ENCODE measurements at places on chromosomes 16 and 17.

GRCh38 chr17:55762086-55762858 lies 11.4 kb downstream of the PCTP start:
- DNase-seq, result no peak

GRCh38 chr17:17561408-17562145 lies 29.9 kb downstream of the PEMT start:
- DNase-seq, result no peak

GRCh38 chr17:46020998-46021397 lies 21.9 kb downstream of the STH start:
- no peak for DNase-seq

- DNase-seq, result no peak
These were observed 82.3 kb downstream of the NT5M start for GRCh38 chr17:17385491-17385890.

- DNase-seq, result no peak
These were observed 44.3 kb downstream of the HOXB1 start for GRCh38 chr17:48486557-48486956.

DNA sequence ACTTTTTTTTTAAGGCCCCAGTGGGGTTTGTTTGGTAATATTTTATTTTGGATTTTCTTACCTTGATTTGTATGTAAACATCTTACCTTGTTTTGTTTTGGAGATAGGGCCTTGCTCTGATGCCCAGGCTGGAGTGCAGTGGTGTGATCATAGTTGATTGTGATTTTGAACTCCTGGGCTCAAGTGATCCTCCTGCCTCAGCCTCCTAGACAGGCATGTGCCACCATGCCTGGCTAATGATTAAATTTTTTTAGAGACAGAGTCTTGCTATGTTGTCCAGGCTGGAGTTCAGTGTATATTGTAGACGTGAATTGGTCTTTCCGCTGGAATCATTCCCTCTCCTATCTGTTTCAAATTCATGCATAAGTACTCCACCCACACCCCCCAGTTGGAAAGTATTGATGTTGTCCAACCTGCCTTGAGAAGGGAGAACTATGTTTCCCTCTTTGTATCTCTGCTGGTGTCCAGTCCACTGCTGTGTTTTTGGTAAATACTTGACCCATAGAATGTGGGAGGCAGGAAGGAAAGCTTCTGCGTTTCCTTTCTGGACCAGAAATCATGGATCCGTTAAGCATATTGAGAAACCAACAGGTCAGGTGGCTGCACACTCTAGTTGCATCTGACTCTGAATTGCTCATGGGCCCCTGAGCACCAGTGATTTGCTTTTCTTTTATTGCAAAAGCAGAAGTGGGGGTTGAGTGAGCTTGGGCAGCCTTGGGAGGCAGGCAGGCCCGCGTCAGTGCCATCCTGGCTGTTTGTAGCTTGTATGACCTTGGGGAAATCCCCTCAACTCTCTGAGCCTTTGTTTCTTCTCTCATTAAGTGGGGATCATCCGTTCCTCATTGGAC lies 25.0 kb downstream of the RMI2 start:
- DNase-seq, result no peak

DNA sequence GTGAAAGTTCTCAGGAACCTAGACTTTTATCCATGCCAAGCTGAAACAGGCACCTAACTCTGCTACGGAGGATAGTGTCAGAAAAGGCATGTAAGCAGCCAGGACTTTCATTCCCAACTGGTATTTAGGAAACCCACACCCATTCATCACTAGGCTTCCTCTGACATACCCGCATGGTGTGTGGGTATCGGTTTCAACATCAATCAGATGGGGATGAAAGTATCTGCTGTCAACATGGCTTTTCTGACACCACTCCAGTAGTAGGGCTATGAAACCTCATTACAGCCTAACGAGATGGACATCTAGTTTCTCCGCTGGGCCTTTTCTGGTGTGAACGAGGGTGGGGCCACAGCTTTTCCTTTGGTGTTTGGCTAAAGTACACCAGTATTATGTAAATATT lies 1178.3 kb downstream of the CDH11 start:
- DNase-seq, result no peak

GRCh38 chr17:79520167-79521165 lies 90.4 kb downstream of the RBFOX3 start:
- DNase-seq, result no peak

DNA sequence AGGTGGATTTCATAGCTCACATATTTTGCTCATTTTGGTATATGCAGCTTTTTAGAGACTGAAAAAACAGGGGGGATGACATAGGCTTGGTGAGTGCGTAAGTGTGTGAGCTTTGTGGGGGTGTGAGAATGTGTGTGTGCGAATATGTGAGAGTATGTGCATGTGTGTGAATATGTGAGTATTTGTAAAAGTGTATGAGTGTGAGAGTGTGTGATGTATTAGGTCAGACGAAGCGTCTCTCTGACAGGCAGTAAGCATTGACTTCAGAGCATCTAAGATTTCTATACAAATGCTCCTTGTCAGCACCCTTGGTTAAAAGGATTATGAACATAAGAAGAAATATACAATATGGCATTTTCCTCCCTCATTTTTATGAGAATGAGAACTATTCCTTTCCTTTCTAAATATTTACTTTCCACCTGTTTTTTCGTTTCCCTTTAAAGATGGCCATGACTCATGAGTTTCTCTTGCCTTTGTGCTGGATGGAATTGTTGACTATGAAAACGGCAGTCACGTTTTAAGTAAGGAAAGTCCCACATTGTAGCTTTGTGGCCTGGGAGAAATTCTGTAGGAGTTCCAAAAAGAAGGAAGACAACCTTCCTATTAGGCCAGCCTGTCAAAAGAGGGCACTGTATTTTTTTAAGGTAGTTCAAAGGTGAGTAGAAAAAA lies 276.4 kb downstream of the FOXL1 start:
- DNase-seq, result no peak

GRCh38 chr17:74296548-74296936 lies 22.5 kb downstream of the DNAI2 start:
- DNase-seq, result peak; percentile 61

DNA sequence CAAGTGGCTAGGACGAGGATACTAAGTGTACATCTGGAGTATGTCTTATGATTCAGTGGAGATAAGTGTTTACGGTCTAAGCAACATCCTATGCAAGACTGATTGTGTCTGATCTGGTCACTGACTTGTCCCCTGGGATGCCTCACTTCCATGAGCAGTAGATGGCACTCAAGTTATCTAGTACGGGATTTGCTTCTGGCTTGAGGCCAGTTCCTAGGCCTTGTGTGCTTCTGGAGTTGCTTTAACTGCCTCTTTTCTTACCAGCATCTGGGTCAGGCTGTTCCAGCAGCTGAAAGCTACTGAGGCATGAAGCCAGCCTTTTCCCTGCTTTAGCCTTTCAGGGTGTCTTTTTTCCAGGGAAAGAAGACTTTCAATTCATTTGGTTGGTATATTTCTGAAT lies 23.0 kb downstream of the SUPT6H start:
- no peak for DNase-seq
